ENCODE measurements at places on chromosomes 6 and 20.

- no peak for DNase-seq
Measured at GRCh38 chr6:43671801-43672690, 15.5 kb downstream of the MRPS18A start.

DNA sequence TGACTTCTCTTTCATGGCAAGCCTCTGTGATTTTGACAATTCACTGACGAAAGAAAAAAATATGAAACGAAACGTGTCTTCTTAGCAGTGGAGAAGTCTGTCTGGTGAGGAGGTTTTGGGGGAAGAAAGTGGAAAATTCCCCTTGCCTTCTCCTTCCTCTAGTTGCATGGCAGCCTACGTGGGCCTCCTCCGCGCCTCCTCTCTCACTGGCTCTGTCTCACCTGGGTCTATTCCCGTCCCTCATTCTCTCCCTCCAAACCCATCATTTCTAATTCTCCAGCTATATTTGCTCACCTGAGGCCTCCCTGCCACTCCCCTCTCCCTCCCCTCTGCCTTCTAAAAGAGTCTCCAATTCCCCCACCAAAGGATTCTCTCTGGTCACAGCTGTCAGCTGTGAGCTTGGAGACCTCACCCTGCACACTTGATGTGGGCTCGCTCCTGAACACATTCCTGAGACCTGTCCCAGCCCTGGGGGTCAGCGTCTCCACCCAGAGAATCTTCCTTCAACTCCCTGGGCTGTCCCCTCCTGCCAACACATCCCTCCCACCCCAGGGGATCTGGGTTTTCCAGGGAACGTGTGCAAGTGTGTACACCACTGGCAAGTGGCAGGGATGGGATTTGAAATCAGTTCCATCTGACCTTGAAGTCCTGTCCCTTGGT is 159.6 kb upstream of the PMEPA1 start:
- peak; percentile 9 for DNase-seq

DNA sequence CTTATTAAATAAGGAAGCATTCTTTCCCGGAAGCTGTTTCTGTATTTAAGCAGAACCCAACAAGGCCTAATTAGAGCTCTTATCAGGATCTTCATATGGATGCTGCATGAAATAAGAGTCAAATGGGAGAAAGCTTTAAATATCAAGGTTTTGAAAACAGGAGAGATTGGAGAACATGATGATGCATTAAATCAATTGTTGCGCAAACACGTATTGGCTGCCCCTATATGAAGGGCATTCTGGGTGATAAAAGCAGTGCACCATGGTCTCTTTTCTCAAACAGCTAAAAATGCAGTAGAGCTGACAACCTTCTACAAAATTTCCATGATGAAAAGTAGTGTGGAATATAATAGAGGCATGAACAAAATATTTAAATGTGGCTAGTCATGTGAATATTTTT is 98.9 kb downstream of the TBXT start:
- no peak for DNase-seq

GRCh38 chr20:53993310-53993709 is 77.1 kb downstream of the BCAS1 start:
- DNase-seq = no peak

GRCh38 chr6:160285541-160286105 is 27.0 kb upstream of the SLC22A2 start:
- no peak for DNase-seq

GRCh38 chr20:57439432-57439831 is 48.2 kb downstream of the RBM38 start:
- DNase-seq = no peak

GRCh38 chr20:53447316-53447715 is 146.3 kb downstream of the ZNF217 start:
- DNase-seq = no peak

DNA sequence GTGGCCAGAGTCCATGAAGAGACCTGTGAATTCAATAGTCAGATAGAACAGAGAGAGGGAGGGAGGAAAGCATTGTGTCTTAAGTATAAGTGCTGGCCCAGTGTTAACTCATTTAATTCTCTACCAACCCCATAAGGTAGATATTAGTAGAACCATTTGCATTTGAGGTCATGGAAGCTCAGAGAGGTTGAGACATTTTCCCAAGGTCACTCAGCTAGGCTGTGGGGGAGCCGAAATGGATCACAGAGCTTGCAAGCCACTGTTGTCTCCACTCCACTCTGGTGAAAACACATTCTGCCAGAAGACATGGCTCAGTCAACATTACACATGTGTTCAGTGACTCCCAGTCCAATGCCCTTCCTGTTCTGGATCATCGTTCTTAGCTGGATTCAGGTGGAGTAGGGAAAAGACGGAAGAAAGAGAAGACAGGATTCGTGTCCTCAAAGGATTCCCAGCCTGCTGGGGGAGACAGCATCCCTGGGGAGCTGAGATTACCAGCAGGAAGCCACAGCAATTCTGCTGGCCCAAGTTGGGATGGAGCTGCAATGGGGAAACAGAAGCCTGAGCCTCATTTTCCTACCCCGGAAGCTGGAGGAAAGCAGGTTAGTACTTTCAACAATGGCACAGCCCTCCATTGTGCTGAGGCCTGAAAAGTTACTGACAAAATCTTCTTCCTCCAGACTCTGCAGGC is 27.0 kb upstream of the MDGA1 start:
- no peak for DNase-seq

GRCh38 chr6:6592826-6593475 is 4.4 kb downstream of the LY86 start:
- no peak for DNase-seq

DNA sequence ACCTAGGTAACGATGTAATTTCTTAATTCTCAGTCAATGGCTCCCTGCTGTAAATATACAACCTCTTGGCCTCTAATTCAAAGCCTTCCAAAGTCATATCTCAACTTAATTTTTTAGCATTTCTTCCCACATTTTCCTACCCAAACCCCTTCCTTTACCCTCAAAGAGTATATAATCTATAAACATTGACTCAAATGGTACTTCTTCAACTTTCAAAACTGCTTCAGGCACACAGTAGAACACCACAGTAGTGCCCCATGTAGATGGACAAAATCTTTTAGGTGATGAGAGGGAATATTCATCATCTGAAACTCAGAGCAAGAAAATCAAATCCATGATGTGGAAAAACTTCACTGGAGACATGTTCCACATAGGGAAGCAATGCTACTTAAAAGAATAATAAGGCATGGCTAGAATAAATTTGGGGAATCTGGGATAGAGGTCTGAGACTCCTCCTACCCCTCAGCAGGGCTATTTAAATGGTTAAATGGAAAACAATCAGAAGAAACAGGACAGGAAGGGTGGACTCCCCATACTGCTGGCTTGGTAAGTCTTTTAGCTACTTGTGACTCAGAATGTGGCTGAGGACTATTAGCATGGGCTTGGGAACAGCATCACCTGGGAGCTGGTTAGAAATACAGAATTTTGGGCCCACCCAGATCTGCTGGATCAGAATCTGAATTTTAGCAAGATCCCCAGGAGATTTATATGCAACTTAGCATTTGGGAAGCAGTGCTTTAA is 6.4 kb downstream of the SLC22A2 start:
- DNase-seq = no peak

GRCh38 chr20:14984305-14984704 is 646.9 kb upstream of the FLRT3 start:
- DNase-seq = no peak

Data from activated CD8-positive, alpha-beta memory T cell treated with anti-CD3 and anti-CD28 coated beads, Interleukin-2, amount 10 ng/mL, durations not matched to agents 7 days and 5 days (primary cell).